ENCODE measurements at places on chromosomes 11 and 22.
A peak's percentile ranks its signal among the peaks of the same experiment; 100 is the strongest.

DNA sequence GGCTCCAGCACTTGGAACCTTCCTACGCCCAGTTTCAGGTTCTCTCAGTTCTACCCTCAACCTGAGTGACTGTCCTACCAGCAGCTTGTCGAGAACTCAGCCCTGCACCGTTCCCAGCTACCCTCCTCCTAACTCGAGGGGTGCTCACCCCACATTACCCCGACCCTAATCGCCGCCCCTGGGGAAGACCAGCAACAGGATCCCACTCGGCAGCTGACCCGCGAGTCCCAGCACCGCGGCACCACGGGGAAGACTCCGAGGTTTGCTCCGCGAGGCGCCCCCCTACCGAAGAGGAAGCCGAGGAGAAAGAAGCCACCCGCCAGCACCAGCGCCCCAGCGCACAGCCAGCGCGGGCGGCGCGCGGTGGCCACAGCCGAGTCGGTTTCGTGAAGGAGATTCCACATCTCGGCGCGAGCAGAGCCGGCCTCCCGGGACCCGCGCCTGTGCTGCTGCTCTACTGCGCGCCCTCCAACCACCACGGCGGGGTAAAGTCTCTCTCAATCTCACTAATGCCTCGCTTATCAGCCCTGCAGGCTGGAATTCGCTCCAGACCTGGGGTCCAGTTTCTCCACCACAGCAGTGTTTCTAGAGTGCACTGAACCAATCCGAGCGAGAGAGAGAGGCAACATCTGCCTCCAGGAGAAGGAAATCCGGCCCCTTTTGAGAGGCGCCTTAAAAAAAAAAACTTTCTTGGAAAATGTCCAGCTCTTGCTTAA is at the start of gene FOLH1:
Gene FOLH1, minus strand, starts transcription at position 597 of the 716 bp plus-strand sequence. Its CDS starts 193 bp downstream, at position 404.
- no peak for DNase-seq

GRCh38 chr22:22154040-22154439 is 90.5 kb upstream of the VPREB1 start:
- no peak for DNase-seq

- DNase-seq, result peak; percentile 22
Observed at GRCh38 chr11:113974741-113975470, at the start of gene HTR3A. HTR3A (plus strand) TSS chr11:113975108; CDS start chr11:113975326, 218 bp downstream.

DNA sequence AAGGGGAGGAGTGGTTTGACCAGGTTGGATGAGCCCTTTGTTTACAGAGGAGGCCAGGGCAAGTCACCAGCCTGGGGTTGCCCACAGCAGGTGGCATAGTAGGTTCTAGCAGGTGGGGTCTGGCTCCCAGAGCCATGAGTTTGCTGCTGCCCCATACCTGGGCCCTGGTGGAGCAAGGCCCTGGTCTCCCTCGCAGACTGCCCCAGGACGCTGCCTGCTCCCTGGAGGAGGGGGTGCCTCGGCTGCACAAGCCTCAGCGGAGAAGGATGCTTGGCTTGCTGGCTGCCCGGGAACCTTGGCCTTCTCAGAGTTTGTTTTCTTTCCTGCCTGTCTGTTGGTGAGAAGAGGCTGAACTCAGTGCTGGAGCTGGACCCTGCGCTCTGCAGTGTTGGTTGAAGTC is 54.9 kb downstream of the LRP5 start:
- DNase-seq, result no peak

DNA sequence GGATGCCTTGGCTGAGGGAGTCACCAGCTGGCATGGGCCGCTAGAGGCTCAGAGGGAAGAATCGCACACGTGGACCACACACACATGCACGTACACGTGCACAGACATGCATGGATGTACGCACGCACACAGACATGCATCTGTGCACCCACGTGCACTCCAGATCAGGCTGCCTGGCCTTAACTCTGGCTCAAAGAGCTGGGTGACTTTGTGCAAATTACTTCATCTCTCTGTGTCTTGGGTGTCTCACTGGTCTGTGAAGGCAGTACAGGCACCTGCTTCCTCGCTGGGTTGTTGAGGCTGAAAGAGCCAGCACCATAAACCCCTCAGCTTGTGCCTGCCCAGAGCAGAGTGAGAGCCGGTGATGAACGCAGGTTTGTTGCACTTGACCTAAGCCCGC is 28.7 kb downstream of the TMPRSS6 start:
- no peak for DNase-seq

DNA sequence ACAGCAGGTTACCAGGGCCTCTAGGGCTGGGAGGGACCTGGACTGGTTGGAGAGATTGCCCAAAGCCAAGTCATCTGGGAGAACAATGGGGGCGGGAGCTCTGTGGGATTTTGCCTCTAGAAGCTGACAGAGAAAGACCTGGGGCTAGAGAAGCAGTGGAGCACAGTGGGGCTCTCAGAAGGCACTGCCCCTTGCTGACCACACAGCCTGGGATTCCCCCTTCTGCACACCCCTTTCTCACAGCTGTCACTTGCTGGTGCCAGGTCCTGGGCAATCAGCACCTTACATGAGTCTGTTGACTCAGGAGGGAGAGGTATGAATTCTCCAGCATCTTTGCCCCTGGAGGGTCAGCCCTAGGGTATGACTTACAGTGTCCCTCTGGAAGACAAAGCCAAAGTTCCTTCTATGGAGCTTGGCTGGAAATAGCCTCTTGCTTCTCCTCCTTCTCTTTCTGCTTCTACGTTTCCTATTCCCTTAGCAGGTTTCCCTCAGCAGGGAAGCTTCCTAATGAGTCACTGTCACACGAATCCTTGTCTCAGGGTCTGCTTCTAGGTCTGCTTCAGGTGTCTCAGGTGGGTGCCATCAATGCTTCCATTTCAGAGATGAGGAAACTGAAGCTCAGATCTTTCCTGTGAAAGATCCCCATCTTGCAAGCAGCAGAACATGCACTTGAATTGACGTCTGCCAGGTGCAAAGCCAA is 27.0 kb downstream of the GDPD5 start:
- no peak for DNase-seq

DNA sequence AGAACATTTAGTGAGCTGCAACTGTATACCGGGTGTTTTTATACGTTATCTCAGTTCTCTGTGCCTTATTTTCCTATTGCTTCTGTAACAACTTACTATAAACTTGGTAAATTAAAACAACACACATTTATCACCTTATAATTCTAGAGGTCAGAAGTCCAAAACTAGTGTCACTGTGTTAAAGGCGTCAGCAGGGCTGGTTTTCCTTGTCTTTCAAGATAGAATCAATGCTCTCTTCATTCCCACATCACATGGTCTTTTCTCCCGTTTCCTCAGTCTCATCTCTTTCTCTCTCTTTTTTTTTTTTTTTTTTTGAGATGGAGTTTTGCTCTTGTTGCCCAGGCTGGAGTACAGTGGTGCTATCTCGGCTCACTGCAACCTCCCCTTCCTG is 36.1 kb downstream of the MB start:
- DNase-seq, result no peak

- no peak for DNase-seq
Observed at GRCh38 chr11:130278151-130278550, 36.6 kb downstream of the ZBTB44 start.

DNA sequence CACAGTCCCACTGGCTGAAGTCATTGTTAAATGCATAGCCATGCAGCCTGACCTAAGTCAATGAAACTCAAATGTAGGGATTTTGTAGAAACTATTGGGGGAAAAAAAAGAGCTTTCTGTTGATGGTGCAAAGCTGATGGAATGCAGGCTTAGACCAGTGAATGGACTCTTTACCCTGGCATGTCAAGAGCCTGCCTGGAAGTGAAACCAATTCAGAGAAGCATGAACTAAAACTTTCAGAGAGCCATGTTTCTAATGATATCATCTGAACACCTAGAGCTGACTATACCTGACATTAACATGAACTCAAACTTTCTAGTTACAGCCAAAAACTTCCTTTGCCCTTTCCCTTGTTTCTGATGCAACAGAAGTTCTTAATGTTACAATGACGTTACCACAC is 89.0 kb downstream of the APIP start:
- no peak for DNase-seq

DNA sequence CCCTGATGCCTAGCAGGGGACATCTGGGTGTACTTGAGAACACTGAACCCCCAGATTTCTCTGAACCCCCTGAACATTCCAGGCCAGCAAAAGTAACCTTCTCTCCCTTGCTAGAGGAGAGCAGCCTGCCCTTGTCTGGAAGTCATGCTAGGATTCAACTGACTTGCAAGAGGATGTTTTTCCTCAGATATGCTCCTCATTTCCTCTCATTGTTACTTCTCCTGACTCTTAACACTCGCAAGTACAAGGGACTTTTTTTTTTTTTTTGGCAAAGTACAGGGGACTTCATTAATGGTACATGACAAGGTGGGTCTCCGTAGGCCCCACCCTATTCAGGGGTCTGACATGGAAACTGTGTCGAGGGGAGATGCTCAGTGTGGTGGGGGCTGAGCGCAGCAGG is 6.3 kb upstream of the MCHR1 start:
- no peak for DNase-seq

GRCh38 chr22:20102203-20102780 is 13.6 kb upstream of the RANBP1 start:
- no peak for DNase-seq

DNA sequence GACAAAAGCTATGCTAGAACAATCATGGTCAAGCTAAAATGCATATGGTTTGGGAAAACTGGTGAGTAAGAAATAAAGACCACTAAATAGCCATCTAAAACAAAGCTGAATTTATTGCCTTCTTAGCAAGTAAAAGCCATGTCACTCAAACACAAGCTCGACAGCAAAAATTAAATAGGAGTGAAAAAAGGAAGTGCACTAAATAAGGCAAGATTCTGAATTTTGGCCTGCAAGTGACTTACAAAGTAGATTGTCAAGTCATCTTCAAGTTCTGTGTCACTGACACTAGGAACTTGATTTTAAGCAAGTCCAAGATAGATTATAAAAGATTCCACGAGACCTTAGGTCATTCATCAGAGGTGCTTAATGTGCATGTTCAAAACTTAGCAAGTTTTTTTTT is 27.4 kb downstream of the TUG1 start:
- no peak for DNase-seq

DNA sequence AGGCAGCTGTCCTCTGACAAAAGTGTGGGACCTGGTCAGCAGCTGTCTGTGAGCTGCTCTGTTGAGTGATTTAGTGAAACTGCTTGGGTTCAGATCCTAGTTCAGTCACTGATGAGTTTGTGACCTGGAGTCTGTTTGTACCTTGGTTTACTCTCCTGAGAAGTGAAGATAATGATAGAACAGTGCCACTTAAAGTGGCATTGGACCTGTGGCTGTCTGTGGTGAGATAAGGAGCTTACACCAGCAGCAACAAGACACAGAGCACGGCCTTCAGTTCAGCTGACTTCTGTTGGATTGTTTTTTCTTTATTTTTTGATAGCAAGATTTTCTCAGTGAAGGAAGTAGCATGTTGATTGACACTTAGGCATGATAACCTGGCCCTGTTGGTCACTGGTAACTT is 46.2 kb upstream of the CTTN start:
- DNase-seq, result no peak

- DNase-seq, result no peak
Observed at GRCh38 chr11:45435706-45436105, 149.6 kb upstream of the SYT13 start.
